ENCODE measurements at places on chromosomes 7 and 10.

DNA sequence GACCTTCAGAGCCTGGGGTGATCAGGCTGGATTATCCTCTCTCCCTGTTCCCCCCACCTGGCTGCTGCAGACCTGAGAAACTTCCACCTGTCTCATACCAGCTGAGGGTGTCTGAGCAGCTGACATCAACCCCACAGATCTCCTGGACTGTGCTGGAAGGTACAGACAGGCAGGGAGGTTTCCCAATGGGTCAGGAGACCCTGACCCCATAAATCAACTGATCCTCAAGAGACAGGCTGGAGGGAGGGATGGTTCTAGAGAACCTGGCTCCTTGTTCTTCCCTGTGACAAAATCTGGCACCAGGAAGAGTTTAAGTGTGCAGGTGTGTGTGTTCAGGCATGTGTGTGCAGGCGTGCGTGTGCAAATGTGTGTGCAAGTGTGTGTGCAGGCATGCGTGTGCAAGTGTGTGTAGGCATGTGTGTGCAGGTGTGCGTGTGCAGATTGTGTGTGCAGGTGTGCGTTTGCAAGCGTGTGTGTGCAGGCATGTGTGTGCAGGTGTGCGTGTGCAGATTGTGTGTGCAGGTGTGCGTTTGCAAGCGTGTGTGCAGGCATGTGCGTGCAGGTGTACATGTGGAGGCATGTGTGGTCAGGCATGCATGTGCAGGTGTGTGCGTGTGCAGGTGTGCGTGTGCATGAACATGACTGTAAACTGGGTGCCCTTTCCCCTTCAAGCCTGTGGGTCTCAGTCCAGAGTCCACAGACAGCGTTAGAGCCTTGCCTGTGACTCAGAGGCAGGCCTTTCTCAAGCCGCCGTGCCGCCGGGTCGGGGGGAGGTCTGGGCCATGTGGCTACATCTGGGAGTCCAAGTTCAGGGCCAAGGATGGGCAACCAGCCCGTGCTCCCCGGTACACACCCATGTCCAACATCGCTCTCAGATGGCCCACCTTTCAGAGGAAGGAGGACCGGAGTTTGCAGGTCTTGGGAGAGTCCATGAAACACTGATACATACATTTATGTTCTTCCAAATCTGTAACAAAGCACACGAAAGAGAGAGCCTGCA is 50.1 kb upstream of the ELN start:
- no peak for DNase-seq

GRCh38 chr7:63046612-63047011 is 952.0 kb upstream of the ZNF722 start:
- no peak for DNase-seq

DNA sequence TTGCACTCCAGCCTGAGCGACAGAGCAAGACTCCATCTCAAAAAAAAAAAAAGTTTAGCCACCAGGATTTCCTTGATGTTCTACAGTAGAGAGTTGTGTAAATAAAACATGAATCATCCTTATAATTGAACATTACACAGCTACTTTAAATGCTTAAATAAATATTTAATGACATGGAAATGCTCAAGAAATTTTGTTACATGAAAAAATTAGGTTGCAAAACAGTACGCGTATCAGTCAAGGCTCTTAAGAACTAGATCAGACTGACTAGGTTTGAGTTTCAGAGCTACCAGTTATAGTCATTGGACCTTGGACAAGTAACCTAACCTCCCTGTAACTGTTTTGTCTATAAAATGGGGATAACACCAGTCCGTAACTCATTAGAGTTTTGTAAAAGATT is 38.7 kb upstream of the GSAP start:
- DNase-seq: no peak

GRCh38 chr10:30037620-30038336 is 21.6 kb downstream of the JCAD start:
- no peak for DNase-seq

DNA sequence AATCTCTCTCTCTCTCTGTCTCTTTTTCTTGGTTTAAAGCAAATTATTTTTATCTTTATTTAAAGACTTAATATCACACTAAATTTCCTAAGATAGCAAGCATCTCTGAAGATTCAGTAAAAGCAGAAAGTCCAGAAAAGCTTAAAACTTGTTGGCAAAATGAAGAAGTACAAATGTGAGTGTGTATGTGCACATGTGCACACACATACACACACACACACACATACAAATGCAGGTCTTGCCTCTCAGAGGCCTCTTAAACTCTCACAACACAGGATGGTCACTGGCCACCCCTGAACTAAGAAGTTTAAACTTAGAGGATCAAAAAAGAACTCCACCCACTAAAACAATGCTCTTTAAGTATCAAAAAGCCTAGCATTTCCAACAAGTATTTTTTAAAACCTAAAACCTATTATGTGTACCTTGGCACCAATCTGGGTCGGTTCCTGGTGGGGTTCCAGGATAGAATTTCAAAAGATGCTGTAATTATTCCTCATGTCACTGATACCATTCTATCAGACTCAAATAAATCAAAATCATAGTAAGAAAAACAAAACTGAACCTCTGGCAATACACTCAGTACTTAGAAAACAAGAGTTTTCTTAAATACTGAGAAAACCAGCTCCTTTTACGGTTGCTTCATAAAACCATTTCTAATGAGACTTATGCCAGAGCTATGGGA is 55.0 kb downstream of the SORBS1 start:
- no peak for DNase-seq

DNA sequence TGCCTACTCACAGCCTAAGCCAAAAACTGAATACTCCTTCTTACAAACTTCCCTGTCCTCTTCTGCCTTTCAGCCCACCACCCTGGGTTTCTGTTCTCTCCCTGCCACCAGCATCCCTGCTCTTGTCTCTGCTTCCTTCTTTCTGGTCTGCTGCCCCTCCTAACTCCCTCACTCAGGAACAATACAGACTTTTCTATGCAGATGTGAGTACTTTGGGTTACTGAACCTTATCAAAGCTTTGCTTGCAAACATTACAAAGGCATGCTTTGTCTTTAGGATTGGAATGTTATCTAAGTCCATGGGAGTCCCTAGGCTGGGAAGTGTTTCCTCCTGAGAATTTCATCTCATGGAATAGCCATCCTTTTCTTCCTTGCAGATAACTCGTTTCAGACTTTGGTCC is 28.9 kb downstream of the CNNM1 start:
- no peak for DNase-seq

- no peak for DNase-seq
Observed at GRCh38 chr7:73642834-73643233, 18.5 kb upstream of the MLXIPL start.

GRCh38 chr7:136009488-136010079 is 32.4 kb upstream of the MTPN start:
- DNase-seq: peak; percentile 49

- DNase-seq: no peak
Observed at GRCh38 chr7:38068461-38068860, 109.6 kb upstream of the STARD3NL start.

DNA sequence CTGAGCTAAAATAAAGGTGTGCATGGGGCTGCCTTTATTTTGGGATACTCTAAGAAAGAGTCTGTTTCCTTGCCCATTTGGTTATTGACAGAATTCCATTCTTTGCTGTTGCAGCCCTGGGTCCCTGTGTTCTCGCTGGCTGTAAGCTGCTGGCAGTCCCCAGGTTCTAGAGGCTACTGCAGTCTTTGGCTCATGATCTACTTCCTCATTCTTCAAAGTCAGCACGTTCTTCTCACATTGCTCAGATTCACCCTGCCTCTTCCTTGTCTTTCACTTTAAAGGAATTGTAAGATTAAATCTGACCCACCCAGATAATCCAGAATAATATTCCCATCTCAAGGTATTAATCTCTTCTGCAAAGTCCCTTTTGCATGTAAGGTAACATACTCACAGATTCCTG is 620.3 kb downstream of the CCSER2 start:
- DNase-seq: no peak

DNA sequence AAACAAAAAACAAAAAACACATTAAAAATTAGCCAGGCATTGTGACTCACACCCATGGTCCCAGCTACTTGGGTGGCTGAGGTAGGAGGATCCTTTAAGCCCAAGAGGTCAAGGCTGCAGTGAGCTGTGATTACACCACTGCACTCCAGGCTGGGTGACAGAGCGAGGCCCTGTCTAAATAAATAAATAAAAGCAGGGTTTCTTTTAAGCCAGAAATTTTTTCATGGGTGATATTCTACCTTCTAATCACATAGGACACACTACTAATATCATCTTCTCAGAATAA is 14.2 kb upstream of the SVIL start:
- peak; percentile 20 for DNase-seq

- DNase-seq: no peak
Observed at GRCh38 chr10:47278152-47278473, 21.9 kb upstream of the GDF10 start.

DNA sequence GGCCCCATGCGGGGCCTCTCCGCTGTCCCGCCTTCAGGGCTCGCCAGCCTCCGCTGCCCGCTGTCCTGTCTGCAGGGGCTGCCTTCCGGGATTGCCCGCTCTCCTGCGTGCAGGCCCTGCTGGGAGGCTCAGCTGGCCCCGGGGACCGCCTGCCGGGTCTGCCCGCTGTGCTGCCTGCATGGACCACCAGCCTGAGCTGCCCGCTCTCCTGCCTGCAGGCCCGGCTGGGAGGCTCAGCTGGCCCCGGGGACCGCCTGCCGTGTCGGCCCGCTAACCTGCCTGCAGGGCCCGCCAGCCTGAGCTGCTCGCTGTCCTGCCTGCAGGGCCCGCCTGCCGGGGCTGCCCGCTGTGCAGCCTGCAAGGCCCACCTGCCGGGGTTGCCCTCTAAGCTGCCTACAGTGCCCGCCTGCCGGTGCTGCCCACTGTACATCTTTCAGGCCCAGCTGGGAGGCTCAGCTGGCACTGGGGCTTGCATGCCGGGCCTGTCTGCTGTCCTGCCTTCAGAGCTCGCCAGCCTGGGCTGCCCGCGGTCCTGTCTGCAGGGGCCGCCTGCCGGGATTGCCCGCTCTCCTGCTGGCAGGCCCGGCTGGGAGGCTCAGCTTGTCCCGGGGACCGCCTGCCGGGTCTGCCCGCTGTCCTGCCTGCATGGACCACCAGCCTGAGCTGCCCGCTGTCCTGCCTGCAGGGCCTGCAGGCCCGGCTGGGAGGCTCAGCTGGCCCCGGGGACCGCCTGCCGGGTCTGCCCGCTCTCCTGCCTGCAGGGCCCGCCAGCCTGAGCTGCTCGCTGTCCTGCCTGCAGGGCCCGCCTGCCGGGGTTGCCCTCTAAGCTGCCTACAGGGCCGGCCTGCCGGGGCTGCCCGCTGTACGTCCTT is 165.1 kb downstream of the GLRX3 start:
- DNase-seq: no peak

DNA sequence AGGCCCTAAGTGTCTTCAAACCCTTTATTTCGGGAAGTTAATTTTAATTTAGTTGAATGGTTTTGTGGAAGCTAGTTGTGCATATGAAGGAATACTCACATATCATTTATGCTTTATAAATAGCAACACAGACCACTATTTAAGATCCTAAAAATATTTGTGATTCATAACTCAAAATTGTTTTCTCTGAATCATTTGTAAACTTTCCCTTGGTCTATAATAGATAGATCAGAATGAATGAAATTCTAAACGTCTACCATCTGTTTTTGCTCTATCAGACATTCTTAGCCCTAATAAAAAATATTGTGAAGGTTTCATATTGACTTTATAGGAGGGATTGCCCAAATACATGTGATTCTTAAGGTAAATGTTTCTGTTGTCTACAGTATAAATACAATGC is 43.5 kb downstream of the LOXL4 start:
- DNase-seq: peak; percentile 25

- DNase-seq: no peak
Observed at GRCh38 chr7:100061518-100062193, 12.1 kb downstream of the ZSCAN21 start.

DNA sequence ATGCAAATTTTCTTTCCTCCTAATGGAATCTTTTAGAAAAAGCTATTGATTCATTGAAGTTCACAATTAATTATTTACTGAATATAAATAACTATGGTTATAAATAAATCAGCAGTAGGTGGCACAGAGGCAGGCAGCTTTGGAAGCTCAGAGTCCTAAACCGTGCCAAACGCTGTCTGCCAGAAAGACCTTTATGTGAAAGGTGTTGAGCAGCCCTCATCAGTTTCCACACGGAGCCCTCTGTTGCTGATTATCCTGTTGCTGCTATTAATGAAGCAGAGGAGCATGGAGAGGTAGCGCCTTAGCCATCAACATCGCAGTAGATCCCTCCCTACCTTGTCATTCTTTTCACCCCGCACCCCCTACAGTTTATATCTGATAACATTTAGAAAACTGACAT is 51.0 kb downstream of the RTKN2 start:
- DNase-seq: no peak

- DNase-seq: no peak
Observed at GRCh38 chr7:45665172-45665571, 91.0 kb downstream of the ADCY1 start.

GRCh38 chr7:116949941-116950801 is 3.1 kb upstream of the ST7 start:
- no peak for DNase-seq

DNA sequence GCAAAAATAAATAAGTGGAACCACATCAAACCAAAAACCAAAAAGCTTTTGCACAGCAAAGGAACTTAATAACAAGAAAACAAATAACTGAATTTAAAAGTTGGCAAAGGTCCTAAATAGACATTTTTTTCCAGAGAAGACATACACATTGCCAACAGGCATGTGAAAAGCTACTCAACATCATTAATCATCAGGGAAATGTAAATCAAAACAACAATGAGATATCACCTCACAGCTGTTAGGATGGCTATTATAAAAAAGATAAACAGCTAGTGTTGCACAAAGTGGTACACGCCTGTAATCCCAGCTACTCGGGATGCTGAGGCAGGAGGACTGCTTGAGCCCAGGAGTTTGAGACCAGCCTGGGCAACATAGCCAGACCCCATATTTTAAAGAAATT is 2.2 kb upstream of the SUN3 start:
- no peak for DNase-seq

DNA sequence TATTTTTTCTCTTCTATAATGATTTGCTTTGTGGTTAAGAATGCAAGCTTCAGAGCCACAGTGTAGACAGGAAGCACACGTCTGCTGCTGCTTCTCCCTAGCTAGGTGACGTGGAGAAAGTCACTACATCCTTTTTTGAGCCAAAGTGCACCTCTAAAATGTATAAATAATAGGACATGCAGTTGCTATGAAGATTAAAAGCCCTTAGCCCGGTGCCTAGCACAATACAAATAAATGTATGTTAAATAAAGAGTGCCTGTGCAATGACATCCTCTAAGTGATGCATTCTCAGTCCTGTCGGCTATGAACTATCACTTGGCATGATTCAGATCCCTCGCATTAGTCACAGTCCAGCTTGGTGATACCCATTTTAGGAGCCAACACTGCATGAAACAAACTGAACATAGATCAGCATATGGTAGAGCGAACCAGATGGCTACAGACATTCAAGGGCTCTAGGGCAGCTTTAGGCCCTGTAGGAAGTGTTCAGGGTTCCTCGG is 4.8 kb upstream of the TRDMT1 start:
- DNase-seq: peak; percentile 91

DNA sequence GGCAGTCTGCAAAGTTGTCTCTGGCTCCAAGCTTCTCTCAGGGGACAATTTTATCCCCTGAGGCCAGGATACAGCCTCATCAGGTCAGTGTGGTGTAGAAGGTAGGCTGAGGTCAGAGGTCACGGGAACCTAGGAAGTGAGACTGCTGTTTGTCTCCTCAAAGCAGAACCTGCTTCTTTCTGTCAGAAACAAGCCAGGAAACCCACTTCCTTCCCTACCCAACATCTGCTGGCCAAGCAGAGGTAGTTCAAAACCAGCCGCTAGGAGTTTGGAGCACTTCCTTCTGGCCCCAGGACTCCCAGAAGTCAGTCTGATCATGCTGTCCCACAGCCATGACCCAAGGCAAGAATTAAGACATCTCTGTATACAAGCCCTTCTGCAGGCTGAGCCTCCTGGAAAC is 12.2 kb downstream of the CLRN3 start:
- DNase-seq: no peak

GRCh38 chr10:95122736-95123135 is 53.4 kb upstream of the CYP2C8 start:
- DNase-seq: no peak

All from HFFc6 (cell line).